Mesothelial cell of epicardium (in vitro differentiated cells): ENCODE measurements at places on chromosomes 11 and 22. TPM values are rescaled to one million over a fixed set of nuclear protein-coding genes. Genes with fewer than 3 reads are reported as not detected.

OR10D3 gene
- total RNA-seq: not detected in 3 replicates

SULT4A1 gene
- 7.1 to 8.7 TPM (median 7.2 TPM) in 3 replicates for total RNA-seq

ACRV1 gene
- 0.25 TPM in 1 of 3 replicates, not detected in the others for total RNA-seq

MUC2 gene
- 0.02 to 0.07 TPM (median 0.04 TPM) in 3 replicates for total RNA-seq

PLA2G3 gene
- 0.11 to 0.29 TPM (median 0.20 TPM) in 3 replicates for total RNA-seq

OR10A2 gene
- total RNA-seq: not detected in 3 replicates

BBOX1 gene
- 0.16 TPM in 1 of 3 replicates, not detected in the others for total RNA-seq

GUCY1A2 gene
- 13.6 to 15.1 TPM (median 13.6 TPM) in 3 replicates for total RNA-seq

APOL5 gene
- total RNA-seq: not detected in 3 replicates

DEPDC7 gene
- 4.7 to 5.2 TPM (median 5.1 TPM) in 3 replicates for total RNA-seq

TIMP3 gene
- 65.9 to 68.2 TPM (median 67.2 TPM) in 3 replicates for total RNA-seq

TSSK2 gene
- total RNA-seq: not detected in 3 replicates

LAYN gene
- total RNA-seq: 12.5 to 15.3 TPM (median 12.5 TPM) in 3 replicates

CRYBB3 gene
- 0.27 to 0.54 TPM (median 0.31 TPM) in 3 replicates for total RNA-seq

OR52E8 gene
- total RNA-seq: not detected in 3 replicates

PIH1D2 gene
- total RNA-seq: 1.2 to 1.9 TPM (median 1.3 TPM) in 3 replicates

PRPF19 gene
- 96.3 to 100 TPM (median 97.6 TPM) in 3 replicates for total RNA-seq

MUC5B gene
- total RNA-seq: not detected in 3 replicates

RAB38 gene
- total RNA-seq: 44.3 to 48.4 TPM (median 46.7 TPM) in 3 replicates

TUB gene
- total RNA-seq: 51.7 to 53.4 TPM (median 52.8 TPM) in 3 replicates

DGAT2 gene
- total RNA-seq: 1.3 TPM in 3 replicates

SLC43A3 gene
- 11.8 to 13.3 TPM (median 12.9 TPM) in 3 replicates for total RNA-seq

APOA4 gene
- total RNA-seq: not detected in 3 replicates
